ENCODE measurements at places on chromosomes 7 and 10. TPM values are rescaled to one million over a fixed set of nuclear protein-coding genes. Genes with fewer than 3 reads are reported as not detected.

NUTM2A gene
- 0.41 TPM for total RNA-seq

DNA sequence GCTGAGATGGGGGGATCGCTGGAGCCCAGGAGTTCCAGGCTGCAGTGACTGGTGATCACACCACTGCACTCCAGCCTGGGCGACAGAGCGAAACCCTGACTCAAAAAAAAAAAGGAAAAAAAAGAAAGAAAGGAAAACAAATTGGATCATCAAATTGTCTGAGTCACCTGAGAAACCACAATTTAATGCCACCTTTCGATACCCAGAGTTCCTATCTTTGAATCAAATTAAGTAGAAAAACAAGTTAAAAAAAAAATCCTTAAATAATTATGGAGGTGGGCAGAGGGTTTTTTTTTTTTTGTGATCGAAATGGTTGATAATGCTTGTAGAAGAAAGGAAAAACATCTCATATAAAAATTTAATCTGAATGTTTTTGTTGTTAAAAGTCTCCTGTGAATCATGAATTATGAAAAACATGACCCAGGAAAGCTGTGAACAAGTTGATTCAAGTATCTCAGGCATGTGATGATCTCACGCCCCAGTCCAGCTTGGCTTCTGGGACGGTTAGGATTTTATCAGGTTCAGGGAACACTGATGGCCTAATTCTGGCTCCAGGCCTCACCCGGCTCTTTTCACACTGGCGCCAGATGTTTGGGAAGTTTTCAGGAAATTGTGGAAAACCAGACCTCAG, 25.3 kb upstream of the CUX1 start:
- no peak overlapping the region for H3K27ac ChIP-seq
- H3K36me3 ChIP-seq, result no peaks in the 10 kb centered on the region
- no peak for DNase-seq
- no peaks in the 10 kb centered on the region for H3K4me1 ChIP-seq
- no peak overlapping the region for H3K4me3 ChIP-seq
- no peaks in the 10 kb centered on the region for H3K27me3 ChIP-seq

DNA sequence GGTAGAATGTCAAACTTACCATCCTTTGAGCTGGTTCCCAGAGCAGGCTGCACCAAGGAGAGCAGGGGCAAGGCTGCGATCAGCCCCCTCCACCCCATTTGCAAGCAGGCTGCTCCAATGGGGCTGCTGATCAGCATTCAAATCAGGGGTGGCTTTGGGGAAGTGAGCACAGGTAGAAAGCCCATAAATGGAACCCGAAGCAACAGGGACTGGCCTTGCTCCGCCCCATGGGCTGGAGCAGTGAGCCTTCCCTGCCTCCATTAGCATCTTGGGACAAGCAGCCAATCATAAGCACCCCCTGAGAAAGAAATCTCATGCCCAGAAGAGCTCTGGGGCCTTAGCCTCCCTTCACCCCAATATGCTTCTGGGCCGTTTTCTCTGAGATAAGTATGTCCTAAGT, 4.0 kb upstream of the PKD1L1 start:
- no peak overlapping the region for H3K4me3 ChIP-seq
- DNase-seq, result no peak
- H3K36me3 ChIP-seq, result peaks cover 12% of the 10 kb centered on the region
- no peak overlapping the region for H3K27ac ChIP-seq
- no peaks in the 10 kb centered on the region for H3K27me3 ChIP-seq
- H3K4me1 ChIP-seq, result no peaks in the 10 kb centered on the region

GRCh38 chr7:100035876-100036275, 13.7 kb upstream of the ZSCAN21 start:
- no peaks in the 10 kb centered on the region for H3K27me3 ChIP-seq
- H3K4me3 ChIP-seq, result no peak overlapping the region
- H3K4me1 ChIP-seq, result no peaks in the 10 kb centered on the region
- no peak overlapping the region for H3K27ac ChIP-seq
- H3K36me3 ChIP-seq, result peaks cover 57% of the 10 kb centered on the region
- DNase-seq, result no peak

GRCh38 chr7:17689361-17689902, 250.9 kb downstream of the SNX13 start:
- no peak overlapping the region for H3K4me3 ChIP-seq
- no peaks in the 10 kb centered on the region for H3K36me3 ChIP-seq
- H3K27me3 ChIP-seq, result no peaks in the 10 kb centered on the region
- DNase-seq, result no peak

SLC18A3 gene
- not detected for total RNA-seq

Measured in H1 (cell line).